ENCODE measurements at places on chromosomes 2 and 18.

DNA sequence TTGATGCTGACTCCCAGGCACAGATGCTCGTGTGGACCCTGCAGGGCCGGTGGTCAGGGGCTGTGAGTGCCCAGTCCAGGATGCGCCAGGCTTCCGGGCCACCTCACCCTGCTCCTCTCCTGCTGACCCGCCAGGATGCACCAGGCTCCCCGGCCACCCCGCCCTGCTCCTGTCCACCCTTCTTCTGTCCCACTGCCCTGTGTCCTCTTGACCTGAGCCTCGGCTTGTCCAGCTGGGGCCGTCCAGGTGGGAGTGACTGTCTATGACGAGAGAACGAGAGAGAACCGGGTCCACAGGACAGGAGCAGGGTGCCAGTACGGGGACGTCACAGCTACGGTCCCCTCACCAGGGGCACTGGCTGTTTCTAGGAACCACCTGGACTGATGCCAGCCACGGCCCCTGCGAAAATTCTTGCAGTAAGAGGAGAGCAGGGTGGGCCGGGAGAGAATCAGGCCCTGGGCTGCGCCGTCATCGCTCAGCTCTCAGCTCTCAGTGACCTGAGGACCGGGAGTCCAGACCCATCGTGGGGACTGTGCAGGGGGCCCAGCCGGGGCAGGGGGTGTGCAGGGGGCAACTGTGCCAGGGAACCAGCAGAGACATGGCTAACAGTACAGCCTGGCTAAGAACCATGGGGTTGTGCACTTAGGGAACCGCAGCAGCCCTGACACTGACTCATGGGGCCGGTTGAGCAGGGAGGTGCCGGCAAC lies 12.9 kb upstream of the NFATC1 start:
- no peak for DNase-seq

DNA sequence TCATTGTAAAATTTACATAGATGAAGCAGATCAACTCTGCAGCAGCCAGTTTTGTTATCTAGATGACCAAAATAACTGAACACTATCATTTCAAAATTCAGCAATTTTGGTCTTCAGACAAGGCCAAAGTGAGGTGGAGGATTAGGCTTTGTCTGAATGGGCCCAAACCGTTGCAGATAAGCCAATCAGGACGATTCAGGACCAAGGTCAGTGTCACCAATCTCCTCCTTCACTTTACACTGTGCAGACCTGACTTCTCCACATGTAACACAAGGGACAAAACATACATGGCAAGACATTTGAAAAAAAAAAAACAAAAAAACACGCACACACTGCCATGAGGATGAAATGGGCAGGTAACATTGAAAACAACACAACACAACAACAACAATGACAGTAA lies 211.2 kb downstream of the NAPG start:
- no peak for DNase-seq

DNA sequence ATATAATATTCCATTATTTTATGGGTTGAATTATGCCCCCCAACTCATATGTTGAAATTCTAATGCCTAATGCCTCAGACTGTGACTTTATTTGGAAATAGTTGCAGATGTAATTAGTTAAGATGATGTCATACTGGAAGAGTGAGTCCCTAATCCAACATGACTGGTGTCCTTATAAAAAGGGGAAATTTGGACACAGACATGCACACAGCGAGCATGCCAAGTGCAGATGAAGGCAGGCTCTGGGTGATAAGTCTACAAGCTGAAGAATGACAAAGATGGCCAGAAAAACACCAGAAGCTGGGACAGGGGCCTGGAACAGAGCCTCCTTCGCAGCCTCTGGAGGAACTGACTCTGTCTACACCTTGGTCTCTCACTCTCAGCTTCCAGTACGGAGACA lies 10.0 kb upstream of the ASAP2 start:
- DNase-seq, result no peak

- DNase-seq, result no peak
Observed at GRCh38 chr2:48036312-48036711, 130.0 kb upstream of the FBXO11 start.

GRCh38 chr2:173831312-173832229 lies 133.6 kb downstream of the SP3 start:
- DNase-seq, result no peak

- DNase-seq, result no peak
Observed at GRCh38 chr2:200042944-200043343, 87.6 kb downstream of the MAIP1 start.

- no peak for DNase-seq
Observed at GRCh38 chr2:240387669-240388358, 47.6 kb upstream of the GPC1 start.

DNA sequence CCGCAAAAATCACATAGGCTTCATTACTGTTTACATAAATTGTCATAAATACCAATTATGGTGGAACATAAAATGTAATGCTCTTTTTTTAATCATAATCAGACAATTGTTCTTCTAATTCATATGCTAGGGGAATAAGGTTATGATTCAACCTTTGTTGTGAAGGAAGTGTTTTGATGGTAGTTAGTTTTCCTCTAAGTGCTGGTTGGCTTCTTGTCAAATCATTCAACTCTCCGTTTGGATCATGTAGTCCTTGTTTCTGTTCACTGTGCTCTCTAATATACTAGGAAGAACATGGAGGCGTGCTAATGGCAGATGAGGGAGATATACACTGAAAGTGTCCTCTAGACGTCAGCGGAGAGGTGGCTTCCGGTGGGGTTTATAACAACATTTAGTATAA lies 1938.0 kb upstream of the PIK3C3 start:
- no peak for DNase-seq

DNA sequence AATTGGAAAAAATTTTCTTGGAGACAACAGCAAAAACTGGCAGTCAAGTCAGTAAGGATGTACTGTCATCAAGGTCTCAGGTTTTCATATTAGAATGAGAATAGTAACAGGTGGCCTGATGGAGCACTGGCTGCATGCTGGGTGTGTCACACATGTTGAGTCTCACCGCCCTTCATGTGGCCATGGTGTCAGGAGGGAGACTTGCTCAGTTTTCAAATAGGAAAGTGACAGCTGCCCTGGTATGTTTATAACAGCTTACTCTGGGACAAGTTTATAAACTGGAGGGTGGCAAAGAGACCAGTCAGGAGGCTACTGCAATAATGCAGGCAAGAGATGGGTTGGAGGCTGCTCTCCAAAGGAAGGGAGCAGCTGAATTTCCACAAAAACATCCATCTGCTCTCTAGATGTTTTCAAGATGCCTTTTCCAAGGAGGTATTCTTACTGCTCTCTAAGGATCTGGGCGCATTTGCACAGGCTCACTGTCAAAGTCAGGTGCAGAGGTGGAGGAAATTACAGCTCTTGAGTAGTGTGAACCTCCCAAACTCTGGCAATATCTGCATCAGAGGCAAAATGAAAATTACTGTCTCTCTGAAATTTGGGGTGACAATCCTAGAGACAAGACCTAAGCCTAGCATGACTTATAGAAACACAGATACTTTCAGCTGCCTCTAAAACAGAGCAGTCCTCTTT lies 321.9 kb upstream of the RAB12 start:
- no peak for DNase-seq

GRCh38 chr2:177241711-177242120 lies 22.8 kb downstream of the NFE2L2 start:
- DNase-seq, result no peak
